ENCODE measurements at places on chromosomes 1 and 21.

- no peak for DNase-seq
Measured at GRCh38 chr1:103145449-103145848, 37.1 kb upstream of the COL11A1 start.

DNA sequence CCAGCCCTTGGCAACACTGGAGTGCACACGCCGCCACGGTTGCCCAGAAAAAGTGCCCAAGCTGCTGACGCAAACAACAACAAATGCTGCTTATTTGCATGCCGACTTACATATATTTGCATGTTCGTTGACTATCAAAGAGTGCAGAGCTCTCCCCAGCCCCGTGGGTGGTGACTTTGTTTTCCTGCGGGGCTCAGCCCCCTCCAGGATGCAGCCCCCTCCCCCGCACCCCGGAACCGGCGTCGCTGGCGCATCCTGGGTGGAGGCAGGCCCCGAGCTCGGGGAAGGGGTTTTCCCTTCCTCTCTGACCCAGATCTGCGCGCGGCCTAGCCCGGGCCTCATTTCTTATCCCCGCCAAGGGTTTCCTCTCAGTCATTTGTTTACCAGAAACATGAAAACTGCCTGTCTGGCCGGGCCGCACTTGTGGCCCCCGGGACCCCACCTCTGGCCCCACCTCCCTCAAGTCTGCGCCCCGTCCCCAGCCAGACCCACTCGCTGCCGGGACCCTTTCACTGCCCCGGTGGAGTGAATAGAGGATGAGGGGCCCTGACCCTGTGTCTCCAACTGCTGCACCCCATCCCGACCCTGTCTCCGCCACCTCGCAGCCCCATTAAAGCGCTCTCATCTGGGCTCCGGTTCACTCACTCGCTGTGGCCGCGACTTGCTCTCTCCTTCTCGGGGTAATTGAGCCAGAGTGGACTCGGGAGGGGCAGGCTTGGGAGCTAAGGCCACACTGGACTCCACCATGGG is 5.5 kb downstream of the TNFRSF25 start:
- peak; percentile 95 for DNase-seq

GRCh38 chr1:93223023-93223675 is 42.6 kb downstream of the CCDC18 start:
- DNase-seq = no peak

DNA sequence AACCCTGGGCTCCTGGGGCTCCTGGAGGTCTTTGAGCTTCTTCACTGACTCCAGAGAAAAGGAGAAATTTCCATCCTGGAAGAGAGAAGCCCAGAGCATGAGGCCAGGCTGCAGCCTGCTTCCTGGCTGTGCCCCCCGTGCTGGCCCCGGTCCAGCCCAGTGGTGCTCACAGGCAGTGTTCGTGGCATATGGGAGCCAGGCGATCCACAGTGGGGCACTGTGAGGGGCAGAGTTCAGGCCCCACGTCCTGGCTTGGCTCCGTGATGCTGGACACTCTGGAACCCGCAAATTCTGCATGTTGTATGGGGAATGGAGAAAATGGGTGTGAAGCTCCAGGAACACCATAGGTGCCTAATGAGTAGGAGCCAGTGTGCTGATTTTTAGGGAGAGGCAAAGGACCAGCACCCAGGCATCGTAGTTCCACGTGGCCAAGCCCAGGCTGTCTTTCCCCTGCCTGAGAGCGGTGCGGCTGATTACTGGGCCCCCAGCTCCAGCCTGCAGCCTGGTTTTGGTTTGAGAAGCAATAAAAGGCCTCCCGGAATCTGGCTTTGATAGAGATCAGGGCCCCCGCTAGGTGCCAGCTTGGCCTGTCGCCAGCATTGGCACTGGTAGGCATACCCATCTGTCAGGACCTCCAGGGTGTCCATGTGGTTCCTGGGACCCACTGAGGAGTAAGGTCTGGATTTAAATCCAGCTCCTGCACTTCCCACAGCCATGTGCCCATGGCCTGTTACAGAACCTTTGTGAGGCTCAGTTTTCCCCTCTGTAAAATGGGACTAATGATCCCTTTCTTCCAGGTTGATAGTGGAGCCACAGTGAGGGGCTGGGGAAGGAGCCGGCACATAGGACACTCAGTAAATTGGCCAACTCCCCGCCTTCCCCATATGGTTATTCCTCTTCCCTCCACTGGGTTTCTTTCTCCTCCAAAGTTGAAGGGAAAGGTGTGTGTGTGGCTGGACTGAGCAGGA is 725 bp downstream of the GUCA2A start:
- no peak for DNase-seq

- DNase-seq = peak; percentile 74
Measured at GRCh38 chr1:19448491-19449439, 36.6 kb downstream of the CAPZB start.

- DNase-seq = no peak
Measured at GRCh38 chr1:20143318-20143717, 4.2 kb downstream of the PLA2G2F start.

DNA sequence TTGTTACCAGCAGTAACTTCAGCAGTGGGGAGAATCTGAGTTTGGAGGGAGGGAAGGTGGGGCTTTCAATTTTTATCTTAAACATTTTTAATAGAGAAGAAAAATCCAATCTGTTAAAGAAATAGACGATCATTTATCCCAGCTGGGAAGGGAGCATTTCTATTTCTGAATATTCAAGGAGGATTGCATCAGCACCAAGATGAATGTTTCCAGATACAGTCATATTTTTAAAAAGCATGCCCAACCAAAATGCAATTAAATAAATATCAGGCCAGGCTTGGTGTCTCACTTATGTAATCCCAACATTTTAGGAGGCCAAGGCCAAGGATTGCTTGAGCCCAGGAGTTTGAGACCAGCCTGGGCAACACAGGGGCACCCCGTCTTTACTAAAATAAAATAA is 1.7 kb upstream of the ATP1A4 start:
- no peak for DNase-seq

GRCh38 chr1:115748401-115749150 is 19.9 kb downstream of the CASQ2 start:
- DNase-seq = no peak

DNA sequence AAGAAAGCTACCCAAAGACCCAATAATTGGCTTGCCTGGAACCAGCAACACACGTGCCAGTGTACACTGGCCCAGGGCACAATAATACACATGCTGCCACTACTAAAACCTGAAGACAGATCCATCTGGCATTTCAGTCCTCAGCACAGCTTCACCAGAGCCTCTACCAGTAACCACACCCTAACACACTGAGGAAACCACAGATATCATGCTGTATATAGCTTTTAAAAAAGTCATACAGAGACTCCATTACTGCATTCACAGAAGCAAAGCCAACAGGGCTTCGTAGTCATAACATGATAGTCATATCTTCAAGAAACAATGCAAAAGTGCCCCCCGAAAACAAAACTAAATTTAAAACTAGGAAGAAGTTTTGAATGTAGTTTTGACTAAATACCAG is 40.6 kb upstream of the NEGR1 start:
- no peak for DNase-seq

DNA sequence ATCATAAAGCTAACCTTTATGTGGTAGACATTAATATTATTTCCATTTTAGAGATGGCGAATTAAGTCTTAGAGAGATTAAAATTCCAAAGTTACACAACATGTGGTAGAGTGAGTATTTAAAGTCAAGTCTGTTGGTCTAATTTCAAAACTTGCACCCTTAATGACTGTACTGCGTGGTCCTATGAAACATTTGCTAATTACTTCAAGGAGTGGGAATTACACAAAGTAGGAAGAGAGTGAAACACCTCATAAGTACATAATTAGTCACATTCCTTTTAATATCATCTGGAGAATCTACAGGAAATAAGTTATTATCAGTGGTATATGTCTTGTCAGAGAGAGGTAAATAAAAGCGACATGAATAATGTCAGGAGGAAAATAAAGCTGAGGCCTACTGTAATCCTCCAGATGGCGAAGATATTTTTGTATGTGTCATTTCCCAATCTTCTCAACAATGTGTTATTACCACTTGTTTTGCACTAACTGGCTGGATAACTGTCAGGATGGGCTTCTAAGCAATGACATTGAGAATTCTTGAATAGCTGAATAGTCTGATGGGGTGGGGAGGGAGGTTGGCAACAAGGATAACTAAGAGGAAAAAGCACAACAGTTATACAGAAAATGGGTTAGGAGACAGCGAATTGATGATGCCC is 95.5 kb downstream of the TNFSF18 start:
- DNase-seq = no peak

GRCh38 chr1:209552406-209553264 is 30.9 kb upstream of the CAMK1G start:
- no peak for DNase-seq

- DNase-seq = no peak
Measured at GRCh38 chr1:67552336-67552759, 122.1 kb upstream of the SERBP1 start.

DNA sequence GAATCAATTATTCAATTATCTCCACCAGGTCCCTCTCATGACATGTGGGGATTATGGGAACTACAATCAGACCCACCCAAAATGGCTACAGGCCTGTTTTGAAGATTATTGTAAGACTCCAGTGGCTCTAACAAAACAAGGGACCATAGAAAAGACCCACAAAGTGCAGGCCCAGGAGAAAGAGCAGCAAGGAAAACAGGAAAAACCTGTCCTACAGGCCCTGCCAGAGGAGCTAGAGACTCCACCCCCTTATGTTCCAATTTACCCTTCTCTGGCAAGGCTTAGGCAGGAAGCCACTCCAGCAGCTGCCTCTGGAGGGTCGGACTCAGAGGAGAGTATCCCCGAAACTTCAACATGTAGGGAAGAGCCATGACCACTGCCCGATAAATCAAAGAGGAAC is 96.5 kb downstream of the LIPI start:
- no peak for DNase-seq

- no peak for DNase-seq
Measured at GRCh38 chr21:29821230-29821629, 118.6 kb downstream of the GRIK1 start.

- no peak for DNase-seq
Measured at GRCh38 chr1:66134004-66134403, 341.3 kb downstream of the PDE4B start.

GRCh38 chr1:66436378-66437135 is 97.4 kb upstream of the SGIP1 start:
- peak; percentile 81 for DNase-seq

GRCh38 chr1:232459826-232460225 is 170.1 kb downstream of the SIPA1L2 start:
- DNase-seq = no peak

DNA sequence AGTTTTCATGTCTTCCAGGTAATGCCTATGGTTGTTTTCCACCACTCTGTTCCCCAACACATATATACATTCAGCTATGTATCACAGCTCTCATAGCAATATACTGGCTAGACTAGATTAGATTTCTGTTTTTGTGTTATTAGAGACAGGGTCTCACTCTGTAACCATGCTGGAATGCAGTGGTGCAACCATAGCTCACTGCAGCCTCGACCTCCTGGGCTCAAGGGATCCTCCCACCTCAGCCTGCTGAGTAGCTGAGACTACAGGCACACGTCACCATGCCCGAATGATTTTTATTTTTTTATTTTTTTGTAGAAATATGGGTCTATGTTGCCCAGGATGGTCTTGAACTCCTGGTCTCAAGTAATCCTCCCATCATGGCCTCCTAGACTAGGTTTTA is 37.7 kb downstream of the SYNJ1 start:
- DNase-seq = no peak

DNA sequence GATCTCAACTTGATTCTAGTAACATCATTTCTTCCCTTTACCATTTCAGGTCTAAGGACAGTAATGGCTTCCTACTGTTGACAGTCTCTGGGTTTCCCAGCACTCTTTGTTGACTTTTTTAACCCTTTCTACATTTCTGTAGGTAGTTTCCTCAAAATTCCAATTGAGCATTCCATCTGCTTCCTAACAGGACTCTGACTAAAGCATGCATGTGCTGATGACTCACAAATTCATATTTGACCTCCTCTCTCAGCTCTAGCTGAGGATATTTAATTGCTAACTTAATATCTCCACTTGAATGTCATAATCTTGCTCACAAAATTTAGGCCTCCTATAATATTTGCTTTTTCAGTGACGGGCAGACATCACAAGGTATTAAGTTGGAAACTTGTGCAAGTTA is 93.3 kb upstream of the ZNHIT6 start:
- DNase-seq = no peak

DNA sequence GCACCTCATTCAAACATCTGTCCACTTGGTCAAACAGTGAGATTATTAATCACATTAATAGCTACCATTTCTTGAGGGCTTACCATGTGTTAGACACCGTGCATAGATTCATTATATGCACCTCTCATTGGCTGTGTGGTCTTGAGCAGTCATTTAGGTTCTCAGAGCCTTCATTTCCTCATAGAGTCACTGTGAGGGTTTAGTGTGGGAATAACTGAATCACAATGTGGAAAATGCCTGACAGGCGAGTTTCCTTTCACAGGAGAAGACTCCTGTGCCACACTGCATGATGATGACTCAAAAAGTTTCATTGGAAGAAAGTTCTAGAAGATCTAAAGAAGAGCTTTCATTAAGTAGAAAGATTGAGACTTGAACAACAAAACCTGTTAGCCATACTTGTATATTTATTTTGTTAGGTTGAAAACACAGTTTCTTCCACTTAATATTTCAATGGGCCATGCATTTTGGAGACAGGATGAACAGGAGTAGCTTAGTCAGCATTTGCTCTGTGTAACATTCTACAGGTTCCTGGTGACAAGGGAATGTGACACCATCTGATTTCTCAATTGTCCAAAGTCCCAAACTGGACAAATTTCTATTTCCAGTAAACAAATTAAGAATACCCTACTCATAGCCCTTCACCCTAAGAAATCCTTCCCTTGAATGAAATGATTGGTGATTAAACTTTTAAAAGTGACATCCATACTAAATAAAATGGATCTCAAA is 45.7 kb downstream of the FYB2 start:
- no peak for DNase-seq

GRCh38 chr21:17658931-17659330 is 46.2 kb upstream of the BTG3 start:
- DNase-seq = no peak

DNA sequence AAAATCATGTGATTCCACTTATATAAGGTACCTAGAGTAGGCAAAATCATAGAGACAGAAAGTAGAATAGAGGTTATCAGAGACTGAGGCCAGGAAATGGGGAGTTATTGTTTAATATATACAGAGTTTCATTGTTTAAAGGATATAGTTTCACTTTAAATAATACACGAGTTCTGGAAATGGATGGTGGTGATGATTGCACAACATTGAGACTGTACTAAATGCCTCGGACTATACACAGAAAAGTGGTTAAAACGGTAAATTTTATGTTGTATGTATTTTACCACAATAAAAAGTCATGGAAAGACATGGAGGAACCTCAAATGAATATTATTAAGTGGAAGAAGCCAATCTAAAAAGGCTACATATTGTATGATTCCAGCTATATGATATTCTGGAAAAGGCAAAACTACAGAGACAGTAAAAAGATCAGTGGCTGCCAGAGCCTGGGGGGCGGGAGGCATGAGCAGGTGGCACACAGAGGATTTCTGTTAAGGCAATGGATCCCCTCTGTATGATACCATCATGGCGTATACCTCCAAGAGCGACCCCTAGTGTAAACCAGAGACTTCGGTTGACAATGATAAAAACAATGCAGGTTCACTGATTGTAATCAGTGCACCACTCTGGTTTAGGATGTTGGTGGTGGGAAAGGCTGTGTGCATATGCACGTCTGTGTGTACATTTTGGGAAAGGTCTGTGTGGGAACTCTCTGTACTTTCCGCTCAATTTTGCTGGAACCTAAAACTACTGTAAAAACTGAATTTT is 7.5 kb downstream of the C1orf198 start:
- no peak for DNase-seq
